ENCODE measurements at places on chromosomes 5 and 9.

DNA sequence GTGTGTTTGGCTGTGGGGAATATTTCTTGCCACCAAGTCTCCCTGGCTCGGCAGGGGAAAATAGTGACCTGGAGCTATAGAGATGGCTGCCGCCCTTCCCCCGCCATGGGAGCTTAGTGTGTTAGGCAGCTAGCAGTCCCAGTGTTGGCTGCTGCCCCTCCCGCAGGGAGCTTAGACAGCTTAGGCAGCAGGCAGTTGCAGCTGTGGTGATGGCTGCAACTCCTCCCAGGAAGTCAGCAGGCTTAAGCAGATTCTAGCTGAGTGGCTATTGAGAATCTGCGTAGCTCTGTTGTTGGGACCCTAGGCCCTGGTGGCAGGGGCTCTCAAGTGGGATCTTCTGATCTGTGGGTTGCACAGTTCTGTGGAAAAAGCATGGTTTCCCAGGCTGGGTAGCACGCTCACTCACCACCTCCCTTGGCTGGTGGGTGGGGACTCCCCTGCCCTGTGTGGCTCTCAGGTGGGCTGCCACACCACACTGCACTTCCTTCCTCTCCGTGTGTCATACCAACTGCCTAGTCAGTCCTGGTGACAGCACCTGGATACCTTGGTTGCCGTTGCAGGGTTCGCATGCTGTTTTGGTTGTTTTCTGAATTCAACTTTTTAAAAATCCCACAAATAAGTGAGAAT, 9.3 kb downstream of the OR1N2 start:
- no peak for DNase-seq

DNA sequence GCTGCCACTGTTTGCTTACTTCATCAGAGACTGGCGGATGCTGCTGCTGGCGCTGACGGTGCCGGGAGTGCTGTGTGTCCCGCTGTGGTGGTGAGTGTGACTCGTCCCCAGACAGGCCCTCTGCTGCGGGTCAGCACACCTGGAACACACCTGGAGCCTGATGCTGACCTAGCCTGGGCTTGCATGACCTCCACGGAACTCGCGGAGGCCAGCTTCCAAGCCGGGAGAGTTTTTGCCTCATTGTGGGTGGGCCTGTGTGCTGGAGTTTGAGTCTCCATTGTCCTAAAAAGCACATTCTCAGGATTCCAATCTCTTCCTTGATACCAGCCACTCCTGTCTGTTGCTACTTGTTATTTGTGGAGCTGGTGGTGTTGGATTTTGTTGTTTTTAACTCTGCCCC, 28.1 kb downstream of the SLC22A4 start:
- DNase-seq: no peak

DNA sequence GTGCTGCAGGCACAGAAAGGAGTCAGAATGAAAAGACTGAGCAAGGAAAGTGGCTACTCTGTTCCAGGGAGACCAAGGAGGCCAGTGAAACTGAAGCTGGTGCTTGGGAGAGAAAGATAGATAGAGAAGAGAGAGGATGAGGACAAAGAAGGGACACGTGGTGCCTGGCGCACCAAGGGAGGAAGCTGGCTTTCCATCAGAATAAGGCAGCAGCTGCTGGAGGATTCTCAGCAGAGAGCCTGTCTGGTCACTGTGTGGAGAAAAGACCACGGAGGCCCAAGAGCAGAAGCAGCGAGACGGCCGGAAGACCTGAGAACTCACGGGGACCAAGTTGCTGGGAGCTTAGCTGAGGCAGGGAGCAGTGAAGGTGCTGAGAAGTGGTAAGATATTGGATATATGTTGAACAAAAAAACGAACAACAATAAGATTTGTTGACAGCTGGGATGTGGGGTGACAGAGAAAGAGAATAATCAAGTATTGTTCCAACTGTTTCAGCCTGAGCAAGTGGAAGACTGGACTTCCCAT, 116.1 kb downstream of the SEMA5A start:
- no peak for DNase-seq

DNA sequence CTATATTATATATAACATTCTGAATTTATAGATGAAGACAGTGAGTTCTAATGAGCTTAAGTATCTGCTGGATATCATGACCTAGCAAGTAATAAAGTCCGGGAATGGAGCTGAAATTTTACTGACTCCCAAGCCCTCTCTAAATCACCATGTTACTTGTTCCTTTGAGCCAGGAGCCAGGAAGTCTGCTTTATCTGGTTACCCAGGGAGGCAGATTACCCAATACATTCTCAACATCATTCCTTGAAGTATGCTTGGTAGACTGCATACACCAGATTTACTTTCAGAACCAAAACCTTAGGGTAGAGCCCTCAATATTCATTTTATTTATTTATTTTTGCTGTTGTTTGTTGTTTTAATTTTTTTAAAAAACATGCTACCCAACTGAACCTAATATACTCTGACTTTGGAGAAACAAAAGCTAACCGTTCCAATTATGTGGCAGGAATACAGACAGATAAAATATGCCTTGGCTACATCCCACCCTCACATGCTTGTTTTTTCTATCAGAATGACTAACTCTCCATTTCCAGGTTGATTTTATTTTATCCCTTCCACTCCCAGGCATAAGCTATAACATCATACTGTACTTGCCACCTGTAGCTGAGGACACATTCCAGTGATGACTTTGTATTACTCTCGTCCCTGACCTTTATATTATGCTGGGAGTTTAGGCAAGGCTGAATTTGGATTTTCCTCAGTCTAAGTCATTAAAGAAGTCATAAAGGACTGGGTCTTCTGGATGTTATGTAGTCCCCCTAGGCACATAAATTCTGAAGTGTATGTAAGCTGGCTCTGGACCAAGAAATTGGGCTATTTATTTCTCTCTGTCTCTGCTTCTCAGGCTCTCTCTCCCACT, 82.0 kb downstream of the YIPF5 start:
- DNase-seq: no peak

DNA sequence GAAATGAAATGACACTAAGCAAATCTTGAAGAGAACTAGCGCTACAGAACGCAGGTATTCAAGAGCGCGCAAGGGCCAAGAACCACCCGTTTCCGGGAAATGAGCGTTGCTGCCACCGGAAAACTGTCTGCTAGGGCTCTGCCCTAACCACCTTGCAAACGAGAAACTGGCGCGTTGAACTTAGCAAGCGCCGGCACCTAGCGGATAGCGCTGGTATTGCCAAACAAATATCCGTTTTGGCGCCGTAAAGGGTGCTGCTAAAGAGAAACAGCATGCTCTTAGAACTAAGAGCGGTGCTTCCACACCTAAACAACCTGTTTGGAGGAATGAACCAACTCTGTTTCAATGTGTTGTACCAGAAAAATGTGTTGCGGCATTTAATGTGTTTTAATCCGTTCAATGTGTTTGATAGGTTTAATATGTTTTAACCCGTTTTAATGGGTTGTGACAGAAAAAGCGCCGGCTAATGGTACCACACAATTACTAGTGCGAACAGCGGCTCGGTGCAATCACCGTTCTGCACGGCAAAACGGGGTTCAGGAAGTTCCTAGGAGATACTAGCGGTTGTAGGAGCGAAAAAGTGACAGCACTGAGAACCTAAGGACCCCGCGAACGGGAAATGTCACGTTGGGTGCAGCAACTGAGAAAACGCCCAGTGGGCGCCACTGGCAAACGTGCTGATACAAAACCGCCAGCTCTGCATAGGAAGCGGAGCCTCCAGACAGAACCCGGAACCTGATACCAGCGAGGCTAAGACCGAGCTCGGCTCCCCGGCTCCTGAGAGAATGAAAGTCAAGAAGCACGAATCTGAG, at the start of gene ANXA2R:
TSS of gene ANXA2R (minus strand) at position 33 of the 812 bp plus-strand sequence. CDS start 273 bp downstream, outside the sequence.
- DNase-seq: peak; percentile 84

- DNase-seq: no peak
Observed at GRCh38 chr5:58459146-58460001, 512 bp downstream of the PLK2 start.

GRCh38 chr5:177185993-177186392, 52.4 kb downstream of the NSD1 start:
- no peak for DNase-seq

GRCh38 chr5:1021136-1021968, 12.8 kb downstream of the NKD2 start:
- DNase-seq: no peak

- no peak for DNase-seq
Observed at GRCh38 chr9:68473790-68474189, 66.9 kb downstream of the TMEM252 start.

GRCh38 chr5:168317096-168317520, 25.7 kb downstream of the WWC1 start:
- DNase-seq: no peak

- no peak for DNase-seq
Observed at GRCh38 chr9:109250311-109250741, 70.5 kb downstream of the EPB41L4B start.

DNA sequence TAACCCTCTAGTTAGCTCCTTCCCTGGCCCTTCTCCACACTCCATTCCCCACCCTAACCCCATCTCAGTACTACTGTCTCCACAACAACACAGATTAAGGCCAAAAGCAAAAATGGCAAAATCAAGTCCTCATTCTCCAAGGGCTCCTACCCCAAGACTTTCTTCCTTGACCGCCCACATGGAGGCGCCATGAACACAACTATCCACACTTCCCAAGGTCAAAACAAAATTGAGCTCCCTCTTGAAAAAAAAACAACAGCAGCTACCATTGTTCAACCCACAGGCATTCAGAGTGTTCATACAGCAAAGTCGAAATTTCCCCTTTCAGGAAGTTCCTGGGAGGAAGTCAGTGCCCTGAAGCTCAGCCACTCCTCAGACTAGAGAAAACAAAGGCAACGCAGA, 54.4 kb downstream of the GNAQ start:
- DNase-seq: no peak
